Stimulated activated CD8-positive, alpha-beta memory T cell treated with anti-CD3 and anti-CD28 coated beads, Interleukin-2, amount 100 ng/mL, for 1 hour (primary cell): ENCODE measurements at places on chromosomes 3 and 15.
A peak's percentile ranks its signal among the peaks of the same experiment; 100 is the strongest.

DNA sequence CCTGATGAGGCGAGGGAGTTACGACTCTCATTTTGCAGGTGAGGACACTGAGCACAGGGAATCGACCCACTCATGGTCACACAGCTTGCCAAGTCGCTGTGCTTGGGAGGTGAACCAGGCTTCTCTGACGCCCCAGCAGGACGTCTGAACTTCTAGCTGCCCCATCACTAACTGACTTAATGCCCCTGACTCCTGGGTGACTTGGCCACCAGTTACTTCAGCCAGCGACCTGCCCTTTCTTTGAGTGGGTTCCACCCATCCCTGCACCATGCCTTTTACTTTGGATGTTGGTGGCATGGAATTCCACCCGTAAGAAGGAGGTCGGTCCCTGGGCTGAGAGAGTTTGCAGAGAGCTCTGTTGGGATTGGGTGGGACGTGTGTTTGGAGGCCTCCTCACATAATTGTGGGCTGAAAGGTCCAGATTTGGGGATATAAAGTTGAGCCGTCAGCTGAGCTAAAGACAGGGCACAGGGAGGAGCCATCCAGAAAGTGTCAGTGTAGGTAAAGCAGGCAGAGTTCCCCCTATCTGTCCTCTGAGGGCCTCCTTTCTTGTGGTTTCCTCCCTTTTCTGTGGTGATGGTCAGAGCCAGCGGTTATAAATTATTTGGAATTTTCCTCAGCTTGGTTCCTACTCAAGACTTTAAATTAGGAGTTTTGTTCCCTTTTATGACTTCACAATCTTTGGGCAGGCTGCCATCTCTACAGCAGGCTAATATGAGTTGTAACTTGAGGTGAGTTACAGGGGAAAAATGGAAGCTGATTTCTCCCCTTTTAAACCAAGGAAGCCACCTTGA lies 55.0 kb downstream of the FLNB start:
- no peak for DNase-seq

DNA sequence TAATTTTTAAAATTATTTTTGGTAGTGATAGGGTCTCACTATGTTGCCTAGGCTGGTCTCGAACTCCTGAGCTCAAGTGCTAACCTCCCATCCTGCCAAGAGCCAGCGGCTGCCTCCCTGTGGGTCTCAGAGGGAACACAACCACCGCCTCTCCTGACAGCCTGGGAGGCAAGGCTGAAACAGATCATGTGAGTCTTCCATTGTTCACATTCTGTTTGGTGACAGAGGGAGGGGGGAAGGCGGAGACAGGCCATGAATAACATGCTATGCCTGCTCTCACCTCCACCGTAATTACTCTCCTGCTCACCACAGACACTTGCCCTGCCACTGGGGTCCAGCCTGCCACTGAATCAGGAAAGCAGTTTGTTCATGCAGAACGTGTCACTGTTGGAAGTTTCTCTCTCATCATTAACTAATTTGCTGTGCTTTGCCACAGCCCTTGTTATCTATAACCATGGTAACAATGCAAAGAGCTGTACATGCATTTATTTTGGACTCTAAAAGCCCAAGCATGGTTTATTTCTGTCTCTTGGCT lies 78.4 kb upstream of the RASGRF1 start:
- no peak for DNase-seq

DNA sequence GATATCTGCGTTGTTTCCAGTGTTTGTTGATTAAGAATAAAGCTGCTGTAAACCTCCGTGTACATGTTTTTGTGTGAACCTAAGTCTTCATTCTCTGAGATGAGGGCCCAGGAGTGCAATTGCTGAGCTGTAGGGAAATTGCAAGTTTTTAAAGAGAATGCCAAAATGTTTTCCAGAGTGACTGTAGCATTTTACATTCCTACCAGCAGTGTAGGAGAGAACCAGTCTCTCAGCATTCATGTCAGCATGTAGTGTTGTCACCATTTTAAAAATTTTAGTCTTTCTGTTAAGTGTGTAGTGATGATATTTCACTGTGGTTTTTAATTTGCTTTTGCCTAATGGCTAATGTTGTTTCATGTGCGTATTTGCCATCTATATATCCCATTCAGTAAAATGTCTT lies 3.4 kb upstream of the MGLL start:
- no peak for DNase-seq

GRCh38 chr3:153137626-153138025 lies 24.4 kb upstream of the RAP2B start:
- DNase-seq = no peak

DNA sequence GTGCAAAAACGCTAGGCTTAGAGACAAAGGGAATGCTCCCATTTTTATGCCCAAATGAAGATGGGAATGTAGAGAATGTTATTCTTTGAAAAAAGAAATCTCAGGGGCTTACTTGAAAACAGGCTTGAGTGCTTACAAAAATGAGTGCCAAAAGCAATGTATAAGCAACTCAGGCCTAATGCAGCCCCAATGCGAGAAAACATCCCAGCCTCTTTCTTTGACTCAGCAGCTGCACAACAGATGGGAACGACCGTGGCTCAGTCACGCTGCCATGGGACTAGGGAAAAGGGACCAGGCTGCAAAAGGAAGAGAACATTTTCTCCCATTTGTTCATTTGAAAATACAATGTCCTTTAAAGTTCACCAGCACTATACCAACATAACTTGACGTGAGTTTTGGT lies 246.4 kb upstream of the LRIG1 start:
- DNase-seq = no peak

- no peak for DNase-seq
Observed at GRCh38 chr3:98512576-98512975, 10.1 kb downstream of the CLDND1 start.

DNA sequence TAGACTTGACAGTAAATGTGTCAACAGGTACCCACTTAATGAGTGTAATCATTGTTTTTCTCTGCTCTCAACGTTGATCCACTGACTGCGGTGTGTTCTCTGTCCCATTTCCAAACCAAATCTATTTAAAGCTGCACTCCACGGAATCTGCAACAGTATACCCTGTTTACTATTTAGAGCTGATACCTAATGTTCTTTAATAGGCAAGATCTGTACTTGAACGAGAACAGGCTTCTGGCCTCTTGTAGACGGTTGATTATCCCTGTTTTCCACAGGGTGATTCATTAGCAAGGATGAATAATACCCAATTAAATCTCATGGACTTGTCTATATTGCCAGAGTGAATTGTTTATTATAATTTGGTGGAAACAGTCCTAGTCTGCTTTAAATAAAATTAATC lies 189.9 kb downstream of the LPP start:
- no peak for DNase-seq

DNA sequence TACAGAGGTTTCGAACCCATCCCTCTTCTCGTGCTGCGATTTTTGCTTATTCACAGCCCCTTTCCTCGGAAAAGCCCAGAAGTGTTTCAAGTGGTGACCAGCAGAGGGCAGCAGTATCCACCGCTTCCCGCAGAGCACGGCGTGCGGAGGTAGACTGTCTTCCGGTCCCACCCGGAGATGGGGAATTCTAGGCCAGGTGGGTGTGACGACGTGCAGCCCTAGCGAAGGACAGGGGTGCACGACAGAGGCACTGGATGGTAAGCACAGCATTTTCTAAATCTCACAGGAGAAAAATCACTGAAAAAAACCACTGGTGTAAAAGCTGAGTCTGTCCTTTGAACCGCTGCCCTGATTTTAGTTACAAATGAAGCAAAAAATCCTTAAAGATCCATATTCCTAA lies 7.4 kb upstream of the PSMD6 start:
- peak; percentile 50 for DNase-seq
